ENCODE measurements at places on chromosomes 11 and 22.
A peak's percentile ranks its signal among the peaks of the same experiment; 100 is the strongest.

DNA sequence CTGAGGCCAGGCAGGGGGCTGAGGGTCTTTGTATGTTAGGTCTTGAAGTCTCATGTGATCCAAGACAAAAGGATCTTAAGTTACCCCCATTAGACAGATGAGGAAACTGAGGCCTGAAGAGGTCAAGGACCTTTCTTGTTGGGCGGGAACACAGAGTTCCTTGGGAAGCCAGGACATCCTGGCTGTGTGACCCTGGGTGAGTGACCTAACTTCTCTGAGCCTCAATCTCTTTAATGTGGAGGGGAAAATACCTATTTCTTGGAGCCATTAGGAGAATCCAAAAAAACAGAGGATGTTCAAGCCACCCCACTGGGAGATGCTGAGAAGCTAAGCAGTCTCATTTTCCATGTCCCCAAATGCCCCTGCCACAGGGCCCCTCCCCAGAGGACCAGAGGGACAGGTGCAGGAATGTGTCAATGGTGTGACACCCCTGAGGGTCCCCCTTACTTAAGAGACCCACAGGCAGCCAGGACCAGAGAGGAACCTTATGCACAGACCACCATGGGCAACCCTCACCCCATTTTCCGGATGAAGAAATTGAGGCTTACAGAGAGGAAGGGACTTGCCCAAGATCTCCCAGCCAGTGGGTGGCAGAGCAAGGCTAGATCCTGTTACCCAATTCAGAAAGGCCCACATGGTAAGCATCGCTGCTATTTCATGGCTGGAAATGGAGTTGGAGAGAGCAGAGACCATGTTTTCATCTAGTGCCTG is 8.0 kb downstream of the RAC2 start:
- no peak for DNase-seq

DNA sequence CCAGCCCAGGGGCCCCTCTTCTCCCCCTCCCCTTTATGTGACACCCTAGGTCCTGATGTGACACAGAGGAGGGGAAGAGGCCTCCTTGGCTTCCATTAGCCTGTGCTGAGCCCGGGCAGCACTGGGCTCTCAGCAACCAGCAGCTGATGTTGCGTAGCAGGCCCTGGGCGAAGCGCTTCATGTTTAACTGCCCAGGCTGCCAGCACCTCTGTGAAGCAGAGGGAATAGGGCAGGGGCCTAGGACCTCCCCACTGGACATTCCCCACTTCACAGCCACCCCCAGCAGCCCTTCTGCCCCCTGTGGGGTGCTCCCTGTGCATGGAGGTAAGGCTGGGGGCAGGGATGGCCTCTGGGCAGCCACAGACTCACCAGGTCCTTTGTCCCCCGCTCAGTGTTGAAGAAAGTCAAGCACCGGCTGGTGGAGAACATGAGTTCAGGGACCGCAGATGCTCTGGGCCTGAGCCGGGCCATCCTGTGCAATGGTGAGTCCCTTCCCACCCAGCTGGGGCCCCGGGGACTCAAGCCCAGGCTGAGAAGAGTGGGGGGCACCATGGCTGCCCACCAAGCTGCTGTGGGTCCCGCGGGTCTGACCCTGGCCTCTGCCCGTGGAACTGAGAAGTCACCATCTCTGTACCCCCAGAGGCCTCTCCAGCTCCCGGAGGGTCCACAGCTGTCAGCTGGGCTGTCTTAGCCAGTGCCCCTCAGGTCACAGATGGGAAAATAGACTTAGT is 11.6 kb downstream of the PICK1 start:
- no peak for DNase-seq

- no peak for DNase-seq
These were observed 13.4 kb upstream of the GCAT start for GRCh38 chr22:37794376-37794775.

- DNase-seq: peak; percentile 41
These were observed 912 bp downstream of the PTPRCAP start for GRCh38 chr11:67436459-67437081.

GRCh38 chr11:61860054-61860903 is 31.1 kb downstream of the FADS3 start:
- DNase-seq: no peak

GRCh38 chr11:77467993-77468392 is 5.9 kb downstream of the PAK1 start:
- no peak for DNase-seq

DNA sequence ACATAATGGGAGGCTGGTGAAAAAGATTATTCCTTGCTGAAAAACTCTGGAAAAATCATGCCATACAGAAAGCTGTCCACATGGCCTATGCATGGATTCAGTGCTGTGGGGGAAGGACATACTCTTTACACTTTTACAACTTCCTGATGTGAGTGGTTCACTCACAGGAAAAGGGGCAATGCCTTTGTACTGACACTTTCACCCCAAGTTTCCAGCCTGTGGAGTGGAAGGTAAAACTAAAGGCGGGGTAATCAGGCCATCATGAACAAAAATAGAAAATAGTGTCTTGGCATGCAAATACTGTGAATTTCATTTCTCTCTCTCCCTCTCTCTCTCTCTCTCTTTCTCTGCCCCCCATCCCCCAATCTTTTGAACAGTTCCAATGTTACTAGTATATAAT is 281.8 kb downstream of the ETS1 start:
- no peak for DNase-seq

GRCh38 chr22:46260038-46260437 is 3.1 kb downstream of the PKDREJ start:
- DNase-seq: no peak

DNA sequence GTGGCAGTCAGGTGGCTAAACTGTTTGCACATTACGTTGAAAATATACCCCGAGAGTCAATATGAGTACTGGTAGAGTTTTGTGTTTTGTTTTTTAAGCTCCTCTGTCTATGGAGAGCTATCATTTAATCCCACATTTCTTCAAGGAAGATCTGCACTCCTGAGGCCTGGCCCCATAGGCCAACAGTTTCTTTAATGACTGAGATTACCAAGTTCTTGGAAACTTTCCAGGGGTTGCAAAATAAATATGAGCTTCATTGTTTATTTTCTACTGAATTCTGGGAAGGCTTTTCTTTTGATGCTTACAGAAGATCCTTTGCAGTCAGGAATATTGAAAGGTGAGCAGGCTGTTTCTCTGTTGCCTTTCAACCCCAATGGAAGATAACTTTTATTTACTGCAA is 452.0 kb downstream of the JRKL start:
- no peak for DNase-seq

GRCh38 chr11:17864478-17864941 is 129.9 kb downstream of the KCNC1 start:
- no peak for DNase-seq

DNA sequence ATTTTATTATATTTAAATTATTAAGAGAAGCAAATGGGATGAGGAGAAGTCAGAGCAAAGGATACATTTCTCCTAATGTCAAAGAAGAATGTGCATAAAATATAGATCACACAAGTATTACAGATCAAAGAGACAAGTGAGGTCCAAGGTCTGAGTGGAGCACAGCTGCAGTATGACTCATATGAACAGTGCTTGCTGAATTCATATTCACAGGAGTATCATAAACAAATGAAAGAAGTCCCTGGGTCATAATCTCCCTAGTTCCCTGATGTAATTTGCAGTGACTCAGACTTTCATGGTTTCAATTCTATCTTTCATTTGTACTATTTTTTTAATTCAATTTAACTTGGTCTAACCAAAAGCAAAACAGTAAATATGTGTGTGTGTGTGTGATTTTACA is 499.0 kb upstream of the CCDC179 start:
- DNase-seq: peak; percentile 94

GRCh38 chr11:44726283-44727113 is at the start of gene TSPAN18:
TSS of gene TSPAN18 (plus strand) at chr11:44726962. CDS start at chr11:44906417, 179,455 bp downstream.
- DNase-seq: peak; percentile 39

DNA sequence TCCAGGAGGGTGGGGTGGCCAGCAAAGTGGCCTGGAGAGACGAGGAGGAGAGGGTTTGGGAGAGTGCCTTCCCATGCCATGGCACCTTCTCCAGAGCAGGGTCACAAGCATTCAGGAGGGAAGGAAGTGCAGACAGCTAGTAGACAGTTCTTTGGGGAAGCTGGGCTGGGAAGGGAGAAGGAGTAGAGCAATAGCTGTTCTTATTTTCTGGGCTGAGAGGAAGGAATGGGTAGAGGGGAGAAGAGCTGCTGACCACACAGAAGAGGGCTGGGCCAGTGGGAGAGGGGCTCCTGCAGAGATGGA is 14.8 kb upstream of the PICK1 start:
- no peak for DNase-seq

GRCh38 chr11:59416613-59417012 is 9.6 kb downstream of the OR5A2 start:
- DNase-seq: no peak

DNA sequence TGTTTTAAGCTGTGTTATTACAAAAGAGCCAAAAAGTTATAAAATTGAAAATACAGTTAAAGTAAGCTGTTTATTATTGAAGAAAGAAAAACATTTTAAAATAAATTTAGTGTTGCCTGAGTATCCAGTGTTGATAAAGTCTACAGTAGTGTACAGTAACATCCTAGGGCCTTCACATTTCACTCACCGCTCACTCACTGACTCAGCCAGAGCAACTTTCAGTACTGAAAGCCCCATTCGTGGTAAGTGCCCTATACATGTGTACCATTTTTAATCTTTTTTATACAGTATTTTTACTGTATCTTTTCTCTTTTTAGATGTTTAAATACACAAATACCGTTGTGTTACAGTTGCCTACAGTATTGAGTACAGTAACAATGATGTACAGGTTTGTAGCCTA is 35.0 kb downstream of the POLD3 start:
- DNase-seq: no peak

DNA sequence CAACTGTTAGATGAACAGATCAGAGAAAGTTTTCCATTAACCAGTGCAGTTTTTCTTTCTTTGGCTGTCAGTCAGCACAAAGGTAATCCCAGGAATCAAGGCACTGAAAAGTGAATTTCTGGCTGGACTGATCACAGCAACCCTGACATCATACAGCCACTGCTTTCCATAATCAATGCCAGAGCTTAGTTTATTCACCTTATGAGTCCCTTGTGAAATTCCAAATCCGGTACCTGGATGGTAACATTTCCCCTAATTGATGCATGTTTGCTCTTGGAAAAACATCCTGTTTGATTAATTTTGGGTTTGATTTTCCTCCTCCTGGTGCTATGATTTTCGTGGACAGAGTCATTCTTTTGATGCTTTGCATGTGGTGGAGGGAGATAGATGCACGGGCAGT is 319.8 kb downstream of the INSC start:
- no peak for DNase-seq

DNA sequence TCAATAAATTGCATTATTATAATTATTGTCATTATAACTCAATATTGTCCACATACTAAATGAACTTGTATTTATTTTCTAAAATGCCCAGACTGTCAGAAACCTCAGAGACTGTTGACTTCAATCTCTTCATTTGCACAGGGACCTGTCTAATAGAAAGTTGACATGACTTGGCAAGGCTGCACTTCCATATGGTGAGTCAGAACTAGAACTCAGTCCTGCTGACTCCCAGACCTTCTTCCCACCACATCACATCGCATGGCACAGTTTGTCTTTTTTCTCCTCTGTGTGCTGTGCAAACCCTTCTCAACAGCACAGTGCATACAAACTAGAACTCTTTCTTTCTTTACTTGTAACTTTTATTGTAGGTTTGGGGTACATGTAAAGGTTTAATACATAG is 215.1 kb upstream of the BLID start:
- no peak for DNase-seq

GRCh38 chr11:81967242-81967641 is 766.4 kb downstream of the FAM181B start:
- DNase-seq: no peak

GRCh38 chr11:4049006-4049405 is 45.6 kb upstream of the RRM1 start:
- DNase-seq: no peak

- no peak for DNase-seq
These were observed 14.5 kb upstream of the NCF4 start for GRCh38 chr22:36846271-36846670.

DNA sequence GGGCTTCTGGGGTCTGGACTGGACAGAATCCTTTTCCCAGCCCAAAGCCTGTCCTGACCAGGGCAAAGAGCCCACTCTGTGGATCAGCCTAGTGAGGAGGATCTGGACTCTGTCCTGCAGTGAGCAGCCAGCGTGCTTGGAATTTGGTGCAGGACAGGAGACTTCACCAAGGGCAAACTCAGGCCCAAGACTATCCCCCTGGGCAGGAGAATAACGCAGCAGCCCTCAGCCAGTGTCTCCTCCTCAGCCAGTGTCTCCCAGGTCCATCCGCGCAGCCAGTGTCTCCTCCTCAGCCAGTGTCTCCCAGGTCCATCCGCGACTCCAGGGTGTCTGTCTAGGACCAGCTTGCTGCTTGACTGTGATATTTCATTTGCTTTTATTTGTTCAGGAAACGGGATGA is 1334.0 kb downstream of the TBC1D22A start:
- DNase-seq: no peak

GRCh38 chr11:80327956-80328614 is 887.3 kb upstream of the TENM4 start:
- no peak for DNase-seq

- DNase-seq: no peak
These were observed 2925.9 kb upstream of the OR11H1 start for GRCh38 chr22:12601870-12602779.

GRCh38 chr11:70399681-70400112 is 1.4 kb downstream of the CTTN start:
- DNase-seq: peak; percentile 95

- DNase-seq: no peak
These were observed at the start of gene LMF2 for GRCh38 chr22:50507421-50507990. TSS of gene LMF2 (minus strand) at chr22:50507702. CDS start at chr22:50507675, 27 bp downstream.

DNA sequence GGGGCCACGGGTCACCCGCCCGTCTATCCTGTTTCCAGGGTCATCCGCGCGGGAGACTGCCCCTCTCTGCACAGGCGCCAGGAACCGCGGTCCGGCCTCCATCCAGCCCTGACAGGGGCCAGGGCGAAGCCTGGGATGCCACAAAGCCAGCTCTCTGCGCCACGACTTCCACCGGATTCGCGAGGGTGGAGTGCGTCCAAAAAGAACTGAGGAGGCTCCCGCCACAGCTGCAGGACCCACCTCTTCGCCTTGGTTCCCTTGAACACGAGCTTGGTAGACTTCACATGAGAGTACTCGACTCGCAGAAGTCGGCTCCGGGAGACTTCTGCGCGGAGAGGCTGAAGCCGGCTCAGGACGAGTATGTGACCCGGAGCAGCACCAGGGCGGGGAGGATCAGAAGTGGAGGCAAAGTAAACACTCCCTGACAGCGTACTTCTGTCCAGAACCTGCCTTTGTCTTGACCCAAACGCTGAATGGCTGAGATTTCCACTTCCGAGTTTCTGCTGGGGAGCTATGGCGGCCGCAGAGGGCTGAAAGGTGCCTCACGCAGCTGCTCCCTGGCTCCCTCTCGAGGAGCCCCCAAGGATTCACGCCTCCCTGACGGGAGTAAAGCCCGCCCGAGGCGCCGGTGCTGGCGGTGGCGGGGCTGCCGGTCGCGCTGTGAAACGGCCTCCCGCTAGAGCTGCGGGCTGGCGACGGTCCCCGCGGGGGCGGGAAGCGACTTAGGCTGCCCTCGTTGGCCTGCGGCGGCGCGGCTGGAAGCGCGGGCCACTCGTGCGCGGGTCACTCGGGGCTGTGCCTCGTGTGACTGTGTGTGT is 4566.7 kb upstream of the OR11H1 start:
- DNase-seq: no peak

DNA sequence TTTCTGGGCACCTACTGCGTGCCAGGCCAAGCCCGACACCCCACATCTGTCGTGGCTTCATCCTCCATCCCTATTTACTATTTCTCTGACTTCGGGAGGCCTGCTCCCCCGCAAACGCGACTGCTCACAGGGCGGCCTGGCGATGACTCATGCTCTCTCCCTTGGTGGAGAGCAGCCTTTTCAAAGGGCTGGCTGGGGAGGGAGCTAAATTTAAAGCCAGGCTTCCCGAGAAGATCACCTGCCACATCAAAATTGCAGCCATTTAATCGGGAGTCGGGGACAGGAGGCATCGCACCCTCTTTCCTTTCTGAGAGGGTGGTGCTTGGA is 24.9 kb upstream of the SHISAL1 start:
- DNase-seq: peak; percentile 56
